Activated CD4-positive, CD25-positive, alpha-beta regulatory T cell treated with anti-CD3 and anti-CD28 coated beads, Interleukin-2, amount 50 U/mL, for 72 hours (primary cell): ENCODE measurements at places on chromosomes 3 and 15.

DNA sequence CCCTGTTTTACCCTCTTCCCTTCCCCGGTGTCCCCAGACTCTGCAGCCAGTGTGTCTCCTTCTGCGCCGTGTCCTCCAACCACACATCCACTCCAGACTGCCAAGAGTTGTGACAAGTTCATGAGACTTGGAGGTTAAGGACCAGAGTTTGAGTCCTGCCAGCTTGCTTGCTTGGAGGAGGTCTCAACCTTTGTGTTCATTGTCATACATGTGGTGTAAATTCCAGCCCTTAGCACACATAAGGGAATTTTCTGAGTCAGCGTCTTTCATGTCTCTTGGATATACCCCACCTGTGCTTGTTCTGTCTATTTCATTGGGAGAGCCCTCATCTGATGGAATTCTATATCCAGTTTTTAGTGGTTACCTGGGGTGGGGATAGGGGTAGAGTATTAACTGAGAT is 13.3 kb downstream of the CORO2B start:
- DNase-seq = no peak

DNA sequence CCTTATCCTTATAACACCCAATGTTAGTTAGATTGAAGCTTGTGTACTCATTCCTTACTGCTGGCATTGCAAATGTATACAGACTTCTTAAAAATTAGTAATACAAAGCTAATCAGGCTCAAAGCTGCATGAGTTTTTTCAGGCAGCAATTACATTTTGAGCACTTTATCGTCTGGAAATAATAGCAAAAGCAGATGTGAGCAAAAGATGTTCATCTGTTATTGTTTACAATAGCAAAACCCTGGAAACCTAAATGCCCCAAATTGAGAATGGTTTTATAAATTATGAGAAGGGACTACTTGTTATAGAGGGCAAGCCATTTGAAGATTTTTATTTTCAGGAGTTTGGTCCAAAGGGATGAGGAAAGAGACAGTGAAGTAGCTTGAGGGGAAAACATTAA is 126.4 kb downstream of the GADL1 start:
- no peak for DNase-seq

- DNase-seq = no peak
Measured at GRCh38 chr15:58419803-58420524, 11.8 kb upstream of the LIPC start.

GRCh38 chr3:127606086-127606805 is 8.0 kb downstream of the MCM2 start:
- DNase-seq = no peak

DNA sequence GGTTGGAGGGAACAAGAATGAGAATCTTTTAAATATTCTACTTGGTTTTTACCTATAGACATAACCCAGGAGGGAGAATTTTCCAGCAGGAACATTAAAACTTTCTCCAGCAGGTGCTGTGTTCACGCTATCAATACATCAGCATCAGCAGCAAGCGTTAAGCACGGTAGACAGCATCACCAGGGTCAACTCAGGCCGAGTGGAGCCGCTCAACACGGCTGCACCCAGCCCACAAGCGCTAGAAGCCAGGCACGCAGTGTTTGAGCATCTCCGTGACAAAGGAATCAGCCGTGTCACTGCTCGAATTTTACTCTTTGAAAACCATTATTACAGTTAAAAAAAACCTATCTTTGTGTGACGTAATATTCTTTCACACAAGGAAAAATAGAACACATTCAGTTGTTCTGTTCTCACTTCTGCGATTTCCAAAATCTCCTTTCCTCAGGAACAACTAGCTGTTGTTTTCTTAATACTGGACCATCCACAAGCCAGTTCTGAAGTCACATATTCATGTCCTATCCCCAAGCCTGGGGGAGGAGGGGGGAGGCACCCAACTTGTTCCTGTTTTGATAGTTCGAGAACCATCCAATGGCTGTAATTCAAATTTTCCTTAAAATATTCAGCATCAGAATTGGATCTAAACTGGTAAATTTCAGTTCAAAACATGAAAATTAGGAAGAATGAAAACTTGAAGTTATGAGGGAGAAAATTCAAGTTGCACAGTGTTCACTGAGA is 77.9 kb downstream of the ADAMTS17 start:
- no peak for DNase-seq

- DNase-seq = no peak
Measured at GRCh38 chr15:58440158-58440910, 8.5 kb downstream of the LIPC start.

DNA sequence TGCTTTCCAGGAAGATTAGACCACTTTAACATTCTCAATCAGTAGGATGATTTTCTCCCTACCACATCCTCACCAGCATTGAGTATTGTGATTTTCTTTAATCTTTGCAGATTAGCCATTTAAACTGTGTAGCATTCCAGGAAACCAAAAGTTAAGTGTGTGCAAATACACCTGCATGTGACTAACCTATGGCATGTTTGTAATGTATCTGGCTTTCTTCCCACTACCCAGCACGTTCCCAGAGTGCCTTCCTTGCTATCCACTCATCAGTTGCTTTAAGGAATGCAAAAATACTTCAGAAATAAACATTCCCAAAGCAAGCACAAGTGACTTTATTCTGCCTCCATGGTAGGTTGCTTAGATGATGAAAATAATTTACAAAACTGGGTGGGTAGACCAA is 74.2 kb downstream of the ATG7 start:
- DNase-seq = no peak

GRCh38 chr15:66830358-66830757 is 128.3 kb downstream of the SMAD6 start:
- no peak for DNase-seq

DNA sequence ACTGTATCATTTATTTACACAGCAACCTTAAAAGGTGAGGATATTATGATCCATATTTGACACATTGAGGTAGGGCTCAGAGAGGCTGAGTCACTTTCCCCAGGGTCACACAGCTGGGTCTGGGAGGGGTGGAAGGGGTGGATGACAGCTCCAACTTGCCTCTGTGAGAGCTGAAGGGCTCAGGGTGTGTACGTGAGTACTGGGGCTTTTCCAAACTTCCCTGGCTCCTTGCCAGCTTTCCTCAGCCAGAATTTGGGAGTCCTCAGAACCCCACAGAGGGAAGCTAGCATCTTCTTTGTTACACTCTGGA is 58.3 kb upstream of the SLC6A11 start:
- no peak for DNase-seq

DNA sequence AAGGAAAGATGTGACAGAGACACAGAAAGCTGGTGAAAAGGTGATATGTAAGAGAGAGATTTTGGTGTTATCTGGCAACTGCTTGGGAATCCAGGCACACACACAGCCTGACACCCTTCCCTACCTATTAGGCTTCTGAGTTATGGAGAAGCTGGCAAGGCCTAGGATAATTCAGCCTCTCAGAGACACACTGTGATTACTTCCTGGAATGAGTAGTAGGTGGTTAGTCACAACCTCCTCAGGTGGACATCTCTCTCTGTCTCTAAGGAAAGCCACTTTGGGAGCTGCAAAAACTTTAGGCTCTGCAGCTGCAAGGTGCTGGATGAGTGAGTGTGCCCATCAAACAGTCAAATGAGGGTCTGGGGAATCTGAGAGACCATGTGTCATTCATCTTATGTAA is 201.9 kb downstream of the PDCD6IP start:
- no peak for DNase-seq

DNA sequence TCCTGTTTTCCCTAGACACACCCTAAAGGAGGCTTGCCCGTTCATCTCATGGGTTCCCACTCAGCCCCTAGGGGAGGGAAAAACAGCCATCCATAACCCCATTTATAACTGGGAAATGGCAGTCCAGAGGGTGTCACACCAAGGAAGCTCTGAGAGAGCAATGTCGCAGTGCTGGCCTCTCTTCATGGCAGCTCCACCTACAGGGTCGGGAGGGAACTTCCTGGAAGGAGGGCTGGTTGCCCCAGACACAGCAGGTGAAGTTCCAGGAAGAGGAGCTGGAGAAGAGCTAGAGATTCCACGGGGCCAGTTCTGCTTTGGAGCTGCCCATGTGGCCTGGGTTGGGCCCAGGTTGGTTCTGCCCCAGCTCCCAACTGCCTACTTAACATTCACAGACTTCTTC is 22.3 kb upstream of the LINGO1 start:
- DNase-seq = no peak

GRCh38 chr3:166191411-166191810 is 354.2 kb upstream of the BCHE start:
- no peak for DNase-seq

GRCh38 chr3:42052132-42052483 is 39.0 kb upstream of the TRAK1 start:
- no peak for DNase-seq

- no peak for DNase-seq
Measured at GRCh38 chr3:62139957-62140356, 233.4 kb downstream of the FEZF2 start.

- DNase-seq = no peak
Measured at GRCh38 chr15:52348056-52348745, 52.6 kb upstream of the MYO5C start.

DNA sequence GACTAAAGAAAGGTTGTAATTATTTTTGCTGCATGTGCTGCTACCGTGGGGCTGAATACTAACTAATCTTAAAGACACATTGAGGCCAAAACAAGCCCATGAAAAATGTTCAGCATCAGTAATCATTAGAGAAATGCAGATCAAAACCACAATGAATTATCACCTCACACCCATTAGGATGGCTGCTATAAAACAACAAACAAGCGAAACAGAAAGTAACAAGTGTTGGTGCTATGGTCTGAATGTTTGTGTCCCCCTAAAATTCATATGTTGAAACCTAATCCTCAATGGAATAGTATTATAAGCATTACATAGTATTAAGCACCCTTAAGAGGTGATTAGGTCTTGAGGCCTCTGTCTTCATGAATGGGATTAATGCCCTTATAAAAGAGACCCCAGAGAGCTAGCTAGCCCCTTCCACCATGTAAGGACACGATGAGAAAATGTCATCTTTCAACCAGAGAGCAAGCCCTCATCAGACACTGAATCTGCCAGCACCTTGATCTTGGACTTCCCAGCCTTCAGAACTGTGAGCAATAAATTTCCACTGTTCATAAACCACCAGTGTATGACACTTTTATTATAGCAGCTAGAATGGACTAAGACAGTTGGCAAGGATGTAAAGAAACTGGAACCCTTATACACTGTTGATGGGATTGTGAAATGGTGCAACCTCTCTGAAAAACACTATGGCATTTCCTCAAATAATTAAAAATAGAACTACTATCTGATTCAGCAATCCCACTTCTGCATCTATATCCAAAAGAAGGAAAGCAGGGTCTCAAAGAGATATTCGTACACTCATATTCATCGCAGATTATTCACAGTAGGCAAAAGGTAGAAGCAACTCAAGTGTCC is 76.1 kb downstream of the REC114 start:
- DNase-seq = no peak

- no peak for DNase-seq
Measured at GRCh38 chr3:168338161-168338560, 242.4 kb upstream of the GOLIM4 start.

GRCh38 chr15:26355472-26356074 is 417.3 kb downstream of the GABRB3 start:
- no peak for DNase-seq

GRCh38 chr3:71346061-71346460 is 237.5 kb downstream of the FOXP1 start:
- no peak for DNase-seq
